ENCODE measurements at places on chromosomes 5 and 9. TPM values are rescaled to one million over a fixed set of nuclear protein-coding genes. Genes with fewer than 3 reads are reported as not detected.

PTGDS gene
- total RNA-seq = 13.7 TPM

SHC3 gene
- 1.7 TPM for total RNA-seq

CDO1 gene
- not detected for total RNA-seq

FRMPD1 gene
- total RNA-seq = 0.21 TPM

GNA14 gene
- total RNA-seq = 0.15 TPM

TRIM7 gene
- 25.8 TPM for total RNA-seq

PAEP gene
- total RNA-seq = not detected

OR1J2 gene
- not detected for total RNA-seq

RAB3C gene
- not detected for total RNA-seq

CEP120 gene
- 20.1 TPM for total RNA-seq

SURF4 gene
- total RNA-seq = 149 TPM

G3BP1 gene
- total RNA-seq = 290 TPM

PCDHGB4 gene
- total RNA-seq = 0.21 TPM

GABRA1 gene
- total RNA-seq = not detected

CD14 gene
- 2.5 TPM for total RNA-seq

RC3H2 gene
- total RNA-seq = 57.6 TPM

GABRP gene
- not detected for total RNA-seq

SAP30L gene
- 54.6 TPM for total RNA-seq
